Neuronal stem cell (in vitro differentiated cells): ENCODE measurements at places on chromosomes 13 and 19.
A peak's percentile ranks its signal among the peaks of the same experiment; 100 is the strongest.

- DNase-seq, result peak; percentile 37
- H3K4me1 ChIP-seq, result peaks cover 4% of the 10 kb centered on the region
- no peak overlapping the region for H3K27ac ChIP-seq
- no peaks in the 10 kb centered on the region for H3K27me3 ChIP-seq
Measured at GRCh38 chr19:9721861-9722260, 46.7 kb downstream of the ZNF846 start.

GRCh38 chr19:18291590-18292461 is 10.4 kb upstream of the JUND start:
- DNase-seq, result no peak
- no peaks in the 10 kb centered on the region for H3K36me3 ChIP-seq
- H3K27ac ChIP-seq, result peak overlapping the region; percentile 92
- H3K4me1 ChIP-seq, result peaks cover 30% of the 10 kb centered on the region

- H3K36me3 ChIP-seq, result no peaks in the 10 kb centered on the region
- H3K4me1 ChIP-seq, result no peaks in the 10 kb centered on the region
- H3K4me3 ChIP-seq, result no peak overlapping the region
- DNase-seq, result no peak
Measured at GRCh38 chr19:16168465-16169081, 4.8 kb downstream of the CIB3 start.

GRCh38 chr13:49370371-49370770 is 73.5 kb downstream of the CAB39L start:
- H3K27ac ChIP-seq, result no peak overlapping the region
- DNase-seq, result peak; percentile 20
- no peak overlapping the region for H3K4me3 ChIP-seq
- H3K4me1 ChIP-seq, result peaks cover 3% of the 10 kb centered on the region
- H3K36me3 ChIP-seq, result no peaks in the 10 kb centered on the region

- H3K27ac ChIP-seq, result no peak overlapping the region
- H3K27me3 ChIP-seq, result no peaks in the 10 kb centered on the region
- no peaks in the 10 kb centered on the region for H3K36me3 ChIP-seq
- no peak for DNase-seq
Measured at GRCh38 chr13:83470133-83470797, 412.0 kb downstream of the SLITRK1 start.

DNA sequence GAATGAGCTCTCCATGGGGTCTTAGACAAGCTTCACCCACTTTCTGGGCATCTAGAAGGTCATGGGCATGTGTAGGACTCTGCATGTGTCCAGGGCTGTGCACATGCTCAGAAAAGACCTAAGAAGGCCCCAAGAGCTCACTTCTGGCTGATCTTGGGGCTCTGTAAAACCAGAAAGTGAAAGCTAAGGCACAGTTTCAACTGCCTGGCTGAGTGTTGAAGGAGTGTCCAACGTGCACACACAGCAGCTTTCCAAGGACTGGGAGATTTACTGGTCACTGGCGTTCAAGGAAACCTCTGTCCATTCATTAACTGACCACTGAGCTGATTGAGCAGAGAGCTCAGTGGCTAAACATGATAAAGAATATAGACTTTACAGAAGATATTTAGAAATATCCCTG is 137.9 kb downstream of the KATNAL1 start:
- H3K27me3 ChIP-seq, result no peaks in the 10 kb centered on the region
- no peaks in the 10 kb centered on the region for H3K36me3 ChIP-seq
- no peak overlapping the region for H3K4me3 ChIP-seq
- no peak overlapping the region for H3K27ac ChIP-seq
- peaks cover 1% of the 10 kb centered on the region for H3K4me1 ChIP-seq

DNA sequence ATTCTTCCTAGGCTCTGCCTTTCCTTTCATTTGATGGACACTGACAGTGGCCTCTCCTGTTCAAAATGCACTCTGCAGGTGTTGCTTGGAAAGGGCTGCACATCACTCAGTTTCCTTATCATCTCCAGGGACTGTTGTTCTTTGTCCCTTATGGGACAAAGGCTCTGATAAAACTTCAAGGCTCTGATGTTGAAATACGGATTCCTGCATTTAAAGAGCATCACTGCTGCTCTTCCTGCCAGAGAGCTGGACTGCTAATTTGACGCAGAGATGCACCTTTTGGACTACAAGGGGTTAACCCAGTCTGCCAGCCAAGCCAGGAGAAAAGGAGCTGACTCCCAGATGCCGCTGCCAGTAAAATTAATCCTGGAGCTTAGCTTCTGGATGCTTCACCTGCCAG is 952.1 kb downstream of the DIAPH3 start:
- no peak overlapping the region for H3K4me3 ChIP-seq
- H3K36me3 ChIP-seq, result no peaks in the 10 kb centered on the region
- H3K4me1 ChIP-seq, result peaks cover 3% of the 10 kb centered on the region

DNA sequence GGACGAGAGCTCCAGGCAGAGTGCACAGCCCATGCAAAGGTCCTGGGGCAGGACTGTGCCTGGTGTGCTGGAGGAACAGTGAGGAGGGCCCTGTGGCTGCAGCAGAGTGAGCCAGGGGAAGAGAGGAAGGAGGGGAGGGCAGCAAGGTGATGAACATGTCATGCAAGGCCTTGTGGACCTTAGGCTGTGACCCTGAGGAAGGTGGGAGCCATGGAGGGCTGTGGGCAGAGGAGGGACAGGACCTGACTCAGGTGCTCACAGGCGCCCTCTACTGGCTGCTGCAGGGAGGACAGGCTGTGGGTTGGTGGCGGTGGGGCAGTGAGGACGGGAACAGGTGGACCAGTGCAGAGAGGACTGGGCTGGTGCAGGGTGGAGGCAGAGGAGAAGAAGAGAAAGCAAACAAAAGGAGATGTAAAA is 170.3 kb downstream of the PTPRS start:
- H3K4me1 ChIP-seq, result no peaks in the 10 kb centered on the region
- no peak overlapping the region for H3K27ac ChIP-seq
- H3K27me3 ChIP-seq, result no peaks in the 10 kb centered on the region
- H3K4me3 ChIP-seq, result peak overlapping the region; percentile 5
- DNase-seq, result no peak

GRCh38 chr19:19578252-19578651 is 40.2 kb downstream of the CILP2 start:
- peak overlapping the region; percentile 52 for H3K4me3 ChIP-seq

DNA sequence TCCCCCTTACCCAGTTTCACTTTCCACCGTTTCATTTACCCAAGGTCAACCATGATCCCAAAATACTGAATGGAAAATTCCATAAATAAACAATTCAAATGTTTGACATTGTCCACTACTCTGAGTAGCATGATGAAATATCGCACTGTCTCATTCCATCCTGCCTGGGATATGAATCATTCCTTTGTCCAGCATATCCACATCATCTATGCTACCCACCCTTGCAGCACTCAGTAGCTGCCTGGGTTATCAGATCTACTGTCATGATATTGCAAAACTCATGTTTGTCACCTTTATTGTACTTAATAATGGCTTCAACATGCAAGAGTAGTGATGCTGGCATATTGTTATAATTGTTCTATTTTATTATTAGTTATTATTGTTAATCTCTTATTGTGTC is 263.9 kb upstream of the NBEA start:
- H3K27ac ChIP-seq, result no peak overlapping the region
- H3K4me3 ChIP-seq, result no peak overlapping the region
- no peaks in the 10 kb centered on the region for H3K4me1 ChIP-seq
- DNase-seq, result no peak
- no peaks in the 10 kb centered on the region for H3K36me3 ChIP-seq

GRCh38 chr13:28327373-28328270 is 167.3 kb downstream of the FLT1 start:
- H3K4me3 ChIP-seq, result no peak overlapping the region
- H3K36me3 ChIP-seq, result no peaks in the 10 kb centered on the region
- no peak overlapping the region for H3K27ac ChIP-seq
- DNase-seq, result no peak
- peaks cover 1% of the 10 kb centered on the region for H3K4me1 ChIP-seq

GRCh38 chr13:33798023-33798422 is 19.9 kb upstream of the RFC3 start:
- no peaks in the 10 kb centered on the region for H3K27me3 ChIP-seq
- H3K4me1 ChIP-seq, result peaks cover 9% of the 10 kb centered on the region
- H3K27ac ChIP-seq, result no peak overlapping the region

DNA sequence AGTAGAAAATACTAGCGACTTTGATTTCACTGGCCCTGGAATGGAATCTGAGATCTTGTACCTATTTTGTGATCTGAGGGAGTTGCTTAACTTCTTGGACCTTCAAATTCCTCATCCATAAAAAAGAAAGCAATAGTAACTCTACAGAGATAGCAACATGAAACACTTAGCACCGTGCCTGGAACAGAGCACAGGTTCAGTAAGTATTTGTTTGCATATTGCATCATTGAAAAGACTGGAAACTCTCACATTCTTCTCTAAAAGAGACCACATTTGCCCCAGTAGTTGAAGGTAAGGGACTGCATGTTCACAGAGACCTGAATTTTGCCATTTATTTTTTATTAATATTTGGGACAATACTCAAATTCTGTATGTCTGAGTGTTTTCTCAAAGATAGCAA is 358.1 kb downstream of the COG6 start:
- no peaks in the 10 kb centered on the region for H3K36me3 ChIP-seq
- no peak overlapping the region for H3K27ac ChIP-seq
- H3K4me1 ChIP-seq, result peaks cover 2% of the 10 kb centered on the region
- no peak for DNase-seq
- H3K4me3 ChIP-seq, result no peak overlapping the region

GRCh38 chr19:2294687-2295335 is 12.8 kb upstream of the PEAK3 start:
- no peaks in the 10 kb centered on the region for H3K36me3 ChIP-seq
- H3K4me1 ChIP-seq, result peaks cover 5% of the 10 kb centered on the region
- DNase-seq, result no peak
- H3K27ac ChIP-seq, result no peak overlapping the region
- H3K4me3 ChIP-seq, result no peak overlapping the region

DNA sequence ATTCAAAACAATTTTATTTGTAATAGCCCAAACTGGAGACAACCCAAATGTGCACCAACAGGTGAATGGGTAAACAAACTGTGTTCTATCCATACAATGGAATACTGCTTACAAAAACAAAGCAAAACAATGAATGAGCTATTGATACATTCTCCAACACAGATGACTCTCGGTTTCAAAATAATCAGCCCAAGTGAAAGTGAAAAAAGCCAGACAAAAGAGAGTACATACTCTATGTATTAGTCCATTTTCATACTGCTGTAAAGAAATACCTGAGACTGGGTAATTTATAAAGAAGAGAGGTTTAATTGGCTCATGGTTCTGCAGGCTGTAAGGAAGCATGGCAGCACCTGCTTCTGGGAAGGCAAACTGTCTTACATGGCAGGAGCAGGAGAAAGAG is 65.2 kb upstream of the LRCH1 start:
- no peak for DNase-seq
- no peaks in the 10 kb centered on the region for H3K36me3 ChIP-seq
- no peaks in the 10 kb centered on the region for H3K27me3 ChIP-seq
- no peaks in the 10 kb centered on the region for H3K4me1 ChIP-seq

GRCh38 chr19:21496876-21497275 is 8.5 kb upstream of the ZNF429 start:
- no peak for DNase-seq
- no peaks in the 10 kb centered on the region for H3K4me1 ChIP-seq
- H3K36me3 ChIP-seq, result peaks cover 2% of the 10 kb centered on the region
- H3K4me3 ChIP-seq, result no peak overlapping the region
- H3K27ac ChIP-seq, result no peak overlapping the region

DNA sequence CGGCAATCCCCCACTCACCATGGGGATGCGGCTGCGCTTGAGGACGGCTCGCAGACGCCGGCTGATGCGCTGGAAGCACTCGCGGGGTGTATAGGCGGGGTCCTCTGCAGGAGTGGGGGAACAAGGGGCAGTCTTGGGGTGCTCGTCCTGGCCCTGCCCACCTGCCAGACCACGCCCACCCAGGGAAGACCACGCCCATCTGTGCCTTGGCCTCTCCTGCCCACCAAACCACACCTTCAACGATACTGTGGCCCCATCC is 6.7 kb downstream of the RNU6-9 start:
- no peaks in the 10 kb centered on the region for H3K27me3 ChIP-seq
- peaks cover 53% of the 10 kb centered on the region for H3K36me3 ChIP-seq
- no peak for DNase-seq
- peaks cover 7% of the 10 kb centered on the region for H3K4me1 ChIP-seq

GRCh38 chr13:36251017-36251416 is 36.7 kb upstream of the SOHLH2 start:
- no peaks in the 10 kb centered on the region for H3K27me3 ChIP-seq
- no peak overlapping the region for H3K4me3 ChIP-seq
- no peaks in the 10 kb centered on the region for H3K4me1 ChIP-seq
- no peak overlapping the region for H3K27ac ChIP-seq
- DNase-seq, result no peak
- peaks cover 2% of the 10 kb centered on the region for H3K36me3 ChIP-seq

DNA sequence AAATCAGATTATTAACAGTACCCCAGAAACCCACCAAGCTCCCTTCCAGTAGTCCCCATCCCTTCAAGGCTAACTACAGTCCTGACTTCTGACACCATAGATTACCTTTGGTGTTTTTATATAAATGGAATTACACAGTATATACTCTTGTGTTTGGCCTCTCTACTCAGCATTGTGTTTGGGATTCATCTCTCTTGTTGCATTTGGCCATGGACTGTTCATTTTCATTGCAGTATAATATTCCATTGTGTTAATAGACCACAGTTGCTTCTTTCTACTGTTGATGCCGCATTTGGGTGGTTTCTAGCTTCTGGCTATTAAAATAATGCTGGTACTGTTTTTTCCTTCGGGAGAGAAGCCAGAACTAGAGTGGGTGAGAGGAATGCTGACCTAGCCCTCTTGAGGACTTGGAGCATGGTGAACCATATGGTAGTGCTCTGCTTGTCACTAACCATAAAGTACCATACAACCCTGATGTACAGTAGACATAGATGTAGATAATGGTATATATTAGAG is 18.9 kb upstream of the GARRE1 start:
- no peak overlapping the region for H3K27ac ChIP-seq
- H3K36me3 ChIP-seq, result peaks cover 20% of the 10 kb centered on the region
- H3K27me3 ChIP-seq, result no peaks in the 10 kb centered on the region
- no peak overlapping the region for H3K4me3 ChIP-seq
- H3K4me1 ChIP-seq, result no peaks in the 10 kb centered on the region

DNA sequence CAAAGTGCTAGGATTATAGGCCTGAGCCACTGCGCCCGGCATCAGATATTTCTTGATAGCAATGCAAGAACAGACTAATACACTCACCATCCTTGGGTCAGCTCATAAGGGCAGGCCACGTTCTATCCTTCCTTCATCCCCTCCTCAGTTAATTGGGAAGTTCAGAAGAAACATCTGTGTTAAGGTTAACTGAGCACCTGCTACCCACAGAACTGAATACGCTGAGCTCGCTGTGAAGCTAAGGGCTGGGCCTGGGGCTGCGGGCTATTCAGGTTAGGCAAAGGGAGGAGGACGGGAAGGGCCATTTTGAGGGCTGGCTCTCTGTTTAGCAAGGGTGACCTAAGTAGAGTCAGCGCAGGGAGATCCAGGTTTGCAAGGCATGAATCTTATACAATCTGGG is 43.0 kb upstream of the UQCRFS1 start:
- H3K27me3 ChIP-seq, result no peaks in the 10 kb centered on the region
- H3K27ac ChIP-seq, result no peak overlapping the region
- no peak overlapping the region for H3K4me3 ChIP-seq
- H3K36me3 ChIP-seq, result no peaks in the 10 kb centered on the region

GRCh38 chr13:28047757-28048388 is 52.5 kb downstream of the FLT3 start:
- H3K27ac ChIP-seq, result no peak overlapping the region
- DNase-seq, result no peak
- H3K27me3 ChIP-seq, result peaks cover 10% of the 10 kb centered on the region
- no peak overlapping the region for H3K4me3 ChIP-seq
- no peaks in the 10 kb centered on the region for H3K36me3 ChIP-seq
